Large intestine (tissue), 12 donors: ENCODE measurements at places on chromosomes 1 and 21. TPM values are rescaled to one million over a fixed set of nuclear protein-coding genes. Genes with fewer than 3 reads are reported as not detected.

GRCh38 chr1:31155216-31155806 is 84.4 kb downstream of the NKAIN1 start:
- peaks cover 16% of the 10 kb centered on the region for H3K4me1 ChIP-seq
- peak overlapping the region; percentile 87 for H3K27ac ChIP-seq
- H3K27me3 ChIP-seq: no peaks in the 10 kb centered on the region
- peak; percentile 83 for DNase-seq

Gene UQCRH
- 357 TPM for polyA plus RNA-seq

GRCh38 chr1:246159279-246160227 is 347.5 kb downstream of the SMYD3 start:
- no peak overlapping the region for H3K4me3 ChIP-seq
- no peaks in the 10 kb centered on the region for H3K27me3 ChIP-seq

Gene CACNA1S
- polyA plus RNA-seq: 0.15 TPM

- H3K27ac ChIP-seq: no peak overlapping the region
- peaks cover 25% of the 10 kb centered on the region for H3K27me3 ChIP-seq
- no peak overlapping the region for H3K4me3 ChIP-seq
- no peaks in the 10 kb centered on the region for H3K4me1 ChIP-seq
- no peaks in the 10 kb centered on the region for H3K36me3 ChIP-seq
- DNase-seq: no peak
These were observed 82.7 kb downstream of the TAS1R2 start for GRCh38 chr1:18776777-18777176.

- H3K4me1 ChIP-seq: peaks cover 45% of the 10 kb centered on the region
- peak overlapping the region; percentile 97 for H3K27ac ChIP-seq
- H3K36me3 ChIP-seq: no peaks in the 10 kb centered on the region
- H3K4me3 ChIP-seq: no peak overlapping the region
- H3K27me3 ChIP-seq: no peaks in the 10 kb centered on the region
These were observed 149.7 kb upstream of the JUN start for GRCh38 chr1:58933599-58933926.

DNA sequence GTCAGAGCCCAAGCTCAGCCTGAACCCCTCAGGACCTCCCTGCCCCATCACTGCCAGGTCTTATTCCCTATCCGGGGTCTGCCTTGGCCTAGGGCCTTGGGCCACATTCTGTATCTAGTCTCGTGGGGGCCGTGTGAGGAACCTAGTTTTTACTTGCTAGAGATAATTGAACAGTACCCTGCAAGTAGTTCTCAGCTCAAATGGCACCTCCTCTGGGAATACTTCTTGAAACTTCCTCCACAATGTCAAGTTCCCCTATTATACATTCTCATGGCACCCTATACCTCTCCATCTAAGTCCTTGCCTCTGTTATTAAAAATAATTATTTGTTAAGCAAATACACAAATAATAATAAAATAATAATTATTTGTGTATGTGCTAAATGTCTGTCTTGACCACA is 32.9 kb upstream of the CSF1 start:
- H3K4me3 ChIP-seq: no peak overlapping the region
- DNase-seq: no peak
- peak overlapping the region; percentile 54 for H3K27ac ChIP-seq
- H3K36me3 ChIP-seq: no peaks in the 10 kb centered on the region
- no peaks in the 10 kb centered on the region for H3K27me3 ChIP-seq

Gene KIF26B
- polyA plus RNA-seq: 3.9 TPM

DNA sequence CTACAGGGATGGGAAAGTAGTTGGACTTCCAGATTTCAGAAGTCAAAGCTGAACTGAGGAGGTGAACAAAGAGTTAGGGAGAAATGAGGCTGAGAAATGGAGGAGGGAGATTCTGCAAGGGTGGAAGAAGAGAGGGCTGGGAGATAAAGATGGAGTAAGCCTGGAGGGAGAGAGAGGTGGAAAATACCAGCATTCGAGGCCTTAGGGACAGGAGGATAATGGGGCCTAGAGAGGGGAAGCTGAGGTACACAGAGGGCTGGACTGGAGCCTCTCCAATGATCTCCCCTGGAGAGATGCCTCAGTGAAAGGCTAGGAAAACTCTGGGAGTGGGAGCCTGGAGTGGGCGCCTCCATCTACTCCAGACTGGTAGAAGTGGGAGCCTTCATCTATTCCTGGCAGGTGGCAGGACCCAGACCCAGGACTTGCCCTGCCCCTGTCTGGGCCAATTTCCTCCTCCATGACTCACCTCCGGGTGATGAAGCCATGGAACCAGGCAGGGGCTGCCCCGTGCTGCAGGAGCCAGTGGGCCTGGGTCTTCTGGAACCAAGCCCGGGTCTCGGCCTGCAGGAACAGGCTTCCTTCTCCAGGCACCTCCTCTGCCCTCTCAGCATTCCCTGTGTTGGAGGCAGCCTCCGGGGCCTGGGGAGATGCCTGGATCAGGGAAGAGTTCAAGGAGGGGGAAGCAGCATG is 1.9 kb downstream of the SH2D2A start:
- no peak overlapping the region for H3K4me3 ChIP-seq
- H3K4me1 ChIP-seq: peaks cover 14% of the 10 kb centered on the region
- no peak overlapping the region for H3K27ac ChIP-seq
- no peak for DNase-seq

GRCh38 chr1:241848686-241849344 is 811 bp downstream of the EXO1 start:
- H3K27ac ChIP-seq: no peak overlapping the region
- H3K27me3 ChIP-seq: no peaks in the 10 kb centered on the region

DNA sequence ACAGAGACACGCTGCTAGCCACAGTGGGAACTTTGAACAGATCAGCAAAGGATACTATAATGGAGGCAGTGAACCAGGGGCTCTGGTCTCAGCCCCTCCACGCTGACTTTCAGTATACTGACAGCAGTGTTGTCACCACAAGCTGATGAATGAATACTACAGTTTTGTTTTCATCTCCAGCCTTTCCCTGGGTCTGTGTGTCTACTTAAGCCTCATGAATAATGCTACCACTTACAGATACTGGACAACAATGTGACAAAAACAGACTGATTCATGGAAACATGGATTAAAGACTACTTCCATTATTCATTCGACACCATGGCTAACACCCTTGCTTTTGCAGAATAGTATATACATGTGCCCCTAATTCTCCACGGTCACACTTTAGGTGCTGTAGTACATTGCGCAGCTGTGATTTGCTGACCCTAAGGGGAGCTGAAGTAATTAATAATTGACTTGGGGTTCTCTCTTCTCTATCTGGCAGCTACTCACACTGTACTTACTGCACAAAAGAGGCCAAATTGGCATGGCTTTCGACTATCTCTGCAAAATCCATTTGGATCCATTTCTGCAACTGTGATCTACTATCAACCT is 203.2 kb upstream of the LYPLAL1 start:
- H3K27me3 ChIP-seq: no peaks in the 10 kb centered on the region
- no peak overlapping the region for H3K4me3 ChIP-seq
- peaks cover 2% of the 10 kb centered on the region for H3K4me1 ChIP-seq
- H3K27ac ChIP-seq: no peak overlapping the region
- no peak for DNase-seq

- no peak for DNase-seq
- no peaks in the 10 kb centered on the region for H3K4me1 ChIP-seq
- no peaks in the 10 kb centered on the region for H3K27me3 ChIP-seq
These were observed 73.8 kb upstream of the B3GALT2 start for GRCh38 chr1:193260056-193260745.

GRCh38 chr1:47532921-47533792 is 95.3 kb downstream of the FOXD2 start:
- no peaks in the 10 kb centered on the region for H3K27me3 ChIP-seq
- DNase-seq: peak; percentile 71
- H3K4me3 ChIP-seq: peak overlapping the region; percentile 22
- H3K4me1 ChIP-seq: peaks cover 21% of the 10 kb centered on the region
- H3K27ac ChIP-seq: no peak overlapping the region

- no peaks in the 10 kb centered on the region for H3K27me3 ChIP-seq
- H3K36me3 ChIP-seq: no peaks in the 10 kb centered on the region
- no peaks in the 10 kb centered on the region for H3K4me1 ChIP-seq
These were observed 300.2 kb upstream of the DUSP10 start for GRCh38 chr1:222042120-222042519.

DNA sequence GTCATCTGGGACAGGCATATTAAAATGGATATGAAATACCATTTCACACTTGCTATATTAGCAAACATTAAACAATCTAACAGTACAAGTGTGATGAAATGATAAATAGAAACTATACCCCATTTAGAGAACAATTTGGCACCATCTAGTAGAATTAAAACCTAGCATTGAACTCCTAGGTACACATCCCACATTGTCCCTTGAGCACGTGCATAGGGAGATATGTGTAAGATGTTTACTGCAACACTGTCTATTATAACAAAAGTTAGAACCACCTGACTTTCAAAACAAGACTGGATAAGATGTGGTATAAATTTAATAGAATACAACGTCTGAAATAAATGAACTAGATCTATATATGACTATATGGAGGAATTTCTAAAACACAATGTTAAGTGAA is 3.8 kb downstream of the SLC22A15 start:
- H3K4me3 ChIP-seq: no peak overlapping the region
- H3K27ac ChIP-seq: no peak overlapping the region
- no peaks in the 10 kb centered on the region for H3K27me3 ChIP-seq
- H3K4me1 ChIP-seq: no peaks in the 10 kb centered on the region

DNA sequence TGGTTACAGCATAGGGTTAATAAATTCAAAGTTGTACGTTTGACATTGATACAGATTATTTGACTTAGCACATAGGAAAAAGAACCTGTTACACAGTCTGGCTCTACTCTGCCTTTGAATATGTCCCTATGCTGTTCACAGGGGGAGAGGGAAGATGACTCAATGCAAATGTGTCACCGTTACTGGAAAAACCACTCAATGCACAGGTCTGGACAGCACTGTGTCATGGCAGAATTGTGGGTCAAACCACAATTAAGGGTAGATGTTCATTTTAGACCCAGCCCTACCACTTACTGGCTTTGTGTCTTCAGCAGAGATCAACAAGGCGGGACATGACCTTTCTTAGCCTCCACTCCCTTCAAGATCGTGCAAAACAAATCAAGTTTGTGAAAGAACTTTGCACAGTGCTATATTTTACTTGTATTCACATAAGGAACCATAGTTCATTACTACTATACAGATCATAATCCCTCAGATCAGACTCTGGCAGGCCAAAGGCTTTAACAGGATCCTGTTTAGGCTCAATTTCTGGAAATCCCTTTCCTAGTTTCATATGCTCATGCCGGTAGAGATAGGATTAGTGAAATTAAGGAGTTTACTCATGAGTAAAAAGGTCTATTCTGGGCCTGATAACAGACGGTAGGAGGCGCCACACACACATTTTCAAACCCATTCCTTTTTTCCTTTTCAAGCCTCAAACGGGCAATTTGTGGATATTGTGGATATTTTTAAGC is 22.1 kb downstream of the EIF2D start:
- no peaks in the 10 kb centered on the region for H3K4me1 ChIP-seq
- H3K4me3 ChIP-seq: no peak overlapping the region
- H3K27ac ChIP-seq: no peak overlapping the region
- no peak for DNase-seq
- H3K27me3 ChIP-seq: no peaks in the 10 kb centered on the region

DNA sequence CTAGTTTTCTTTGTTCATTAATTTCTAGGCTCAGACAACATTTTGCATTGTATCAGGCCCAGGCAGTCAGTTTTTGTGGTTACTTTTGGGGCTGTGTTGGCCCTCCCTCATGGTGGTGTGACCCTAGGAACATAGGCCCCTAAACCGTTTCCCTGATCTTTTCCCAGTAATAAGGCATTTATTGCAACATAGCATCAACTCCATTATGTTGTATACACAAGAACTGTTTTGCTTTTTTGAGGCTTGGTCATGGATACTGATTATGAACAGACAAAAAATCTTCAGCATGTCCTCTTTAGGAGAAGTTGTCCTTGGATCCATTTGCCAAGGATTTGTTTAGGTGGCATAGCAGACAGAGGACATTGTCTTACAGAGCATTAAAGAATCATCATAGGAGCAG is 10.3 kb downstream of the B3GALT2 start:
- no peaks in the 10 kb centered on the region for H3K36me3 ChIP-seq
- H3K4me3 ChIP-seq: no peak overlapping the region
- no peaks in the 10 kb centered on the region for H3K27me3 ChIP-seq
- no peak for DNase-seq
- no peak overlapping the region for H3K27ac ChIP-seq

DNA sequence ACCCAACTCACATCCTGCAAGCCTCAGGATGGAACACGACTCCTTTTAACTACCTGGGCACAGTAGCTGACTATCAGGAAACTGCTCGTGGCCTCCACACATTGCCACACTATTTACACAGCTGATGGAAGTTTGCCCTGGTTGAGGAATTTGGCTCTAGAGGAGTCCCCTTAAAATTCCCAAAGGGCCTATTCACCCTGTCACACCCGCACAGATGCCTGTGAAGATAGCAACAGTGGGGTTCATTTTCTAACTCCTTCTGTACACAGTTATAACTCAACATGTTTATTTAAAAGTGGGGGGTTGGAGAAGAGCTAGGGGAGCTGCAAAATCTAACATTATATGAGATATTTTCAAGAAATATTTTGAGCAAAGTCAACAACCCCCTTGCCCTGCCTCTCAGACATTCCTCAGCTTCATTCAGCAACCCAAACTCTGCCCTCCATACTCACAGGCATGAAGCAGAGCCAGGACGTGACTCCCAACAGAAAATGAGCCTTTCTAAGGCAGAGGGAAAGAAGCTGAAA is 35.8 kb upstream of the CCN1 start:
- H3K27me3 ChIP-seq: no peaks in the 10 kb centered on the region
- H3K36me3 ChIP-seq: no peaks in the 10 kb centered on the region
- H3K4me1 ChIP-seq: no peaks in the 10 kb centered on the region
- no peak overlapping the region for H3K4me3 ChIP-seq
- DNase-seq: no peak

GRCh38 chr21:38499296-38499695 is 1.0 kb upstream of the ERG start:
- H3K27ac ChIP-seq: no peak overlapping the region
- no peaks in the 10 kb centered on the region for H3K4me1 ChIP-seq
- H3K27me3 ChIP-seq: peaks cover 2% of the 10 kb centered on the region
- no peak overlapping the region for H3K4me3 ChIP-seq

- H3K36me3 ChIP-seq: no peaks in the 10 kb centered on the region
- no peaks in the 10 kb centered on the region for H3K27me3 ChIP-seq
- H3K27ac ChIP-seq: no peak overlapping the region
- no peaks in the 10 kb centered on the region for H3K4me1 ChIP-seq
- no peak for DNase-seq
These were observed 74.9 kb downstream of the SYDE2 start for GRCh38 chr1:85125891-85126290.

- no peaks in the 10 kb centered on the region for H3K36me3 ChIP-seq
- H3K27ac ChIP-seq: no peak overlapping the region
- no peak overlapping the region for H3K4me3 ChIP-seq
These were observed 24.1 kb upstream of the ARF1 start for GRCh38 chr1:228058172-228058948.

DNA sequence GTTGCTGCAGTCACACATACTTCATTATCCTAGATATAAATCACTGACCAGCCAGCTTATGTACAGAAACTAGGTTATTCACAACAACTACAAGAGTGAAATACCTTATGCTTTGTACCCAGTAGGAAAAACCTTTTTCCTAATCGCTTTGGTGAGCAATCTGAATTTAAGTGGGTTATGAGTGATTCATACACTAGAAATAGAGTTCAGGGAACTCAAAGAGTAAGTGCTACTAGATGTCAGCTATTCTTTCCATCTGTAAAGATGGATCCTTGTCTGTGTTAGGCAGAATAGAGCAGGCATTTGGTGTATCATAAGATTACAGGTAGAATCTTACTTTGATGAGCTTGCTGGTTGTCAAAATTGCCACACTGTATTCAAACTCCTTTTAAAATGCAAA is 101.9 kb downstream of the ZNF644 start:
- no peak for DNase-seq
- H3K27me3 ChIP-seq: no peaks in the 10 kb centered on the region
- no peaks in the 10 kb centered on the region for H3K4me1 ChIP-seq
- H3K4me3 ChIP-seq: no peak overlapping the region

- no peak overlapping the region for H3K4me3 ChIP-seq
- no peaks in the 10 kb centered on the region for H3K36me3 ChIP-seq
- H3K27ac ChIP-seq: no peak overlapping the region
- no peaks in the 10 kb centered on the region for H3K4me1 ChIP-seq
These were observed 52.3 kb upstream of the INSL5 start for GRCh38 chr1:66853379-66853778.

Gene SEC16B
- 23.7 TPM for polyA plus RNA-seq

Gene GLRX2
- polyA plus RNA-seq: 16.7 TPM
